T-helper 1 cell treated with Interleukin-12 subunit alpha and Interleukin-12 subunit beta and Interleukin-4 antibody, amounts not matched to agents 30 ng/mL and 1 ng/mL, for 36 hours (primary cell): ENCODE measurements at places on chromosomes 3 and 15. TPM values are rescaled to one million over a fixed set of nuclear protein-coding genes. Genes with fewer than 3 reads are reported as not detected.

The TLR9 gene
- total RNA-seq, result 0.34 and 0.49 TPM in 2 replicates

The MORC1 gene
- total RNA-seq, result not detected in 2 replicates

The SMARCC1 gene
- 113 and 120 TPM in 2 replicates for total RNA-seq

The GOLGA6L26 gene
- total RNA-seq, result not detected in 2 replicates

The XCR1 gene
- 0.05 TPM in 2 replicates for total RNA-seq

The XIRP1 gene
- 0.12 and 0.25 TPM in 2 replicates for total RNA-seq
